ENCODE measurements at places on chromosomes 16 and 17.

- peak; percentile 91 for DNase-seq
Observed at GRCh38 chr17:43846221-43846712, 709 bp upstream of the CD300LG start.

DNA sequence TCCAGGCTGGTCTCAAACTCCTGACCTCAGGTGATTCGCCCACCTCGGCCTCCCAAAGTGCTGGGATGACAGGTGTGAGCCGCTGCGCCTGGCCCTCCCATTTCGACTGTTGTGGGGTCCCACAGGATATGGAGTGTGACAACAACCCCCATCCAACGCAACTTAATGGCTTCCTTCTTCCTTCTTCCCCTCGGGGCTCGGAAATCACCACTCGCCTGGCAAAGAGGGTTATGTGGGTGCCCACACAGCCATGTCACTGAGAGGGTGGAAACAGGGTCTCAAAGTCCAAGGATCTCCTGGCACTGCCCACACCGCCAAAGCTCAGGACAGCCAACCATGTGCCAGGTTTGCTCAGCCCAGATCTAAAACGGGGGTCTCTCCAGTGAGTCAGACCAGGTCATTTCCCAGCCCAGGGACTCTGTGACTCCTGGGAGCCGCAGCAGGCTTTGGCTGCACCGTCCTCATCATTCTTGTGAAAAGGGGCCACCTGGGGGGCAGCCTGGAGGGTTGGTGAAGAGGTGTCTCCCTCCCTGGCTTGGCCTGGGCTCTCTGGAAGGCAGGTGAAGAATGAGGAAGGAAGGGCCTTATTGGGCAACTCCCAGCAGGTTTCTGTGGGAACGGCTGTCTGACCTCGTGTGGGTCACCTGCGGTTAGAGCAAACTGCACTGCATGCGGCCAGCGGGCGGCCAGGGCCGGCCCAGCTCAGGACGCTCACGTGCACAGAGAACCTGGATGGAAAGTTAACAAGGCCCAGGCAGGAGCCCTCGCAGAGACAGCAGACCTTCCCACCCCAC lies 25.3 kb upstream of the LITAF start:
- no peak for DNase-seq

GRCh38 chr16:58299757-58300349 lies 5.0 kb upstream of the PRSS54 start:
- DNase-seq, result no peak

- DNase-seq, result no peak
Observed at GRCh38 chr17:62809656-62810055, 1.5 kb upstream of the MARCHF10 start.

DNA sequence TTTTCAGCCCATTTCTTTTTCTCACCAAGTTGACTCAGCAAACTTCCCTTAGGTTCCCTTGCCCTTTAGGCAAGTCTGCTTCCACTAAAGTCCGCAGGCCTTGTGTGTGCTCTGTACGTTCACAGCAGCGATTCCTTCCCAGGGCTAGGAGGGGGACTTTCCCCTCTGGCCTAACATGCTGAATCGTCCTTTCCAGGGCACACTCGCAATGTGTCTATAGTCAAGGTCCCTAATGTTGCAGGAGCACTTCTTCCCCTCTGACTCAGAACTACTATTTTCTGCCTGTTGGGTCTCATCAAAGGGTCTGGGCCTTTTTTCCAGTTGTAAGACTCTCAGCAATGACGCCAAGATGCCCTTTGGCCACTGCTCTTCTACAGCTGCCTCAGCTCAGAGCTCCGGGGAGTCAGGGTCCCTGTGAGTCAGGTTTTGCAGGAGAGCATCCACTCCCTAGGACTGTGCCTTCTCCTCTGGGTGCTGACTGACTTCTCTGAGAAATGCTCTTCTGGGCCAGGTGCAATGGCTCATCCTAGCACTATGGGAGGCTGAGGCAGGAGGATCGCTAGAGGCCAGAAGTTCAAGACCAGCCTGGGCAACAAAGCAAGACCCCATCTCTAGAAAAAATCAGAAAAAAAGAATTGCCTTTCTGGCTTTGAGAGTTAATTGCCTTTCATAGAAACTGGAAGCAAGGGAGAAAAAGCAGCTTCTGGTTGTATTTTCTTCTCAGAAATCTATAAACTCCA lies 64.4 kb upstream of the TBX2 start:
- DNase-seq, result no peak

GRCh38 chr17:61456688-61457225 lies 4.5 kb downstream of the TBX4 start:
- DNase-seq, result no peak

DNA sequence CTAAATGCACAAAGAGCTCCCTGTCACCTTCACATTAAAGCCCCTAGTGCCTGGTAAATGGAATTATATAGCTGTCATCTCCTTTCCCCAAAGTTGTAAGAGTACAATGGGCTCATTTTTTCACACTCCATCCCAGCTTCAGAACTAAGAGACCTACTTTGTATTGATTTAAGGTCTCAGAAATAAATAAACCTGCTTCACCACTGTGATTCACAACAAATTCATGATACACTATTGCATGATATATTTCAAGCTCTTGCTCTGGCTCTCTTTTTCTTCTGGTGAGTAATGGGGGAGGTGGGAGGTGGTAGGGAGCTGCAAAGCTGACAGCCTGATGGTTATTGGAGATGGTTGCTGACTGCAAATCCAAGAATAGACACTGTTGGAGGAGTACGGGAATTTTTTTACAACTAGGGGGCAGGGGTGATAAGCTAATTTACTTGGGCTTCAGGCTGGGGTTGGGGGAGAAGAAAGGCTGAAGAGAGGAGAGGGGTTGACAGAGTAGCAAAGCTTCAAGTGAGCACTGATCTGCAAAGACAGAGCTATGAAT lies 189.9 kb downstream of the AATF start:
- no peak for DNase-seq

DNA sequence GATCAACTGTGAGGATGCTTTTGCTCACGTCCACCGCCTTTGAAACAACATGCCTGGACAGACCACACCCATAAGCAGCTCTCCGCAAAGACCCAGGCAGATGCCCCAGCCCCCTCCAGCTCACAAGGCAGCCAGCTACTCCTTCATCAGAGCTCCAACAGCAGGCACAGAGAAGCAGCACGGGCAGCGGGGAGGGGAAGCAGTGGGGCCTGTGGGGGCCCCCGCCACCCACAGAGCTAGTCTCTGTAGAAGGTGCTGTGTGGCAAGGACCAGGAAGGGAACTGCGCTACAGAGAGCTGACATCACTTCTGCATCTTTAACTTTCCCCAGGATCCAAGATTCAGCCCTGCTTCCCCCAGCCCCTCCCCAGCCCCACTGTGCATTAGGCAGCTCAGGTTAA lies 10.0 kb upstream of the SCNN1G start:
- DNase-seq, result no peak

DNA sequence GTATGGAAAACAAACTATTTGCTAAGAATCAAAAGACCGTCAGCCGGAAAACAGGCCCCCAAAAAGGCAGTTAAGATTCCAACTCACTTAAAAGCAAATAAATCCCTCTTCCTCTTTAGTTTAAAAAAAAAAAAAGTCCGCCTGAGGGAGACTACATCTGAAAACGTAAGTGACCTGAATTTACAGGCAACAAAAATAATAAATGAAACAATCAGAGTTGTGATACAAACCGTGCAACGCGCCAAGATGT lies 1.1 kb downstream of the KANSL1 start:
- no peak for DNase-seq

GRCh38 chr17:82932518-82933310 lies 92.9 kb upstream of the ZNF750 start:
- no peak for DNase-seq

DNA sequence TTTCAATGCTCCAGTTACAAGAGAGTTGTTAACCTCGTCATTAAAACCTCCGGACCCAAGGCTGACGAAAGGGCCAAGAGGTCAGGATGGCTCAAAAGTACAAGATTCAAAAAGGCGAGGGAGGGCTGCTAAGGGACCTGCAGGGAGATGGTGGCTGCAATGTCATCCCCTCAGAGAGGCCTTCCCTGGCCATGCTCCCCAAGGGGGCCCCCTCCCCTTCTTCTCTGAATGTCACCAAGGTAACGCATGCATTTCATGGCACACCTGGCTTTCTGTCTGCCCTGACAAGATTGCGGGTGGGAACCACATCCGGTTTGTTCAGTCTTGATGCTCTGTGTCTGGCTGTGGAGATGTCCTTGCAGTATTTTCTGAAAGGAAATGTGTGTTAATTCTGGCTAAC lies 89.9 kb downstream of the C16orf78 start:
- no peak for DNase-seq

DNA sequence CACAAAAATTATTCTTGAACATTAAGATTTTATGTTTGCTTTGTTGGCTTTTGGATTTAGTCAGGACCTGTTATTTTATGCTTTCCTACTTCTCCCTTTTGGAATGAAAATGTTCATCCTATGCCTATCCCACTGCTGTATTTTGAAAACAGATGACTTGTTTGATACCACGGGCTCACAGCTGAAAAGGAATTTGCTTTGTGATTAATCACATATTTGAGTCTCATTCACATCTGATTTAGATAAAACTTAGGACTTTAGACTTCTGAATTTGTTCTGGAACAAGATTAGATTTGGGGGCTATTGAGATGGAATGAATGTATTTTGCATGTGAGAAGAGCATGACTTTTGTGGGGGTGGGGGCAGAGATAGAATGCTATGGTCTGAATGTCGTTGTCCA lies 1012.6 kb downstream of the CDH11 start:
- no peak for DNase-seq

- DNase-seq, result no peak
Observed at GRCh38 chr16:9357829-9358228, 266.4 kb downstream of the HAPSTR1 start.

GRCh38 chr17:10161386-10161785 lies 37.0 kb downstream of the GAS7 start:
- no peak for DNase-seq

DNA sequence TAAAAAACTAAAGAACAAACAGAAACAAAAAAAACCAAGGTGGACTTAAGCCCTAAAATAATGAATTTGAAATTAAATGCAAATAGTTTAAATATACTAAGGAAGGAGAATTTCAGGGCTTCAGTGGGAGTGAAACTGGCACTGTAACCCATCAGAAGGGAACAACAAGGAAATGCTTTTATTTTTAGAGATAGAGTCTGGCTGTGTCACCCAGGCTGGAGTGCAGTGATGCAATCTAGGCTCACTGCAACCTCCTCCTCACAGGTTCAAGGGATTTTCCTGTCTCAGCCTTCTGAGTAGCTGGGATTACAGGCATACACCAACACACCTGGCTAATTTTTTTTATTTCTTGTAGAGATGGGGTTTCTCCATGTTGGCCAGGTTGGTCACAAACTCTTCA lies 625.2 kb upstream of the CDH8 start:
- DNase-seq, result no peak

DNA sequence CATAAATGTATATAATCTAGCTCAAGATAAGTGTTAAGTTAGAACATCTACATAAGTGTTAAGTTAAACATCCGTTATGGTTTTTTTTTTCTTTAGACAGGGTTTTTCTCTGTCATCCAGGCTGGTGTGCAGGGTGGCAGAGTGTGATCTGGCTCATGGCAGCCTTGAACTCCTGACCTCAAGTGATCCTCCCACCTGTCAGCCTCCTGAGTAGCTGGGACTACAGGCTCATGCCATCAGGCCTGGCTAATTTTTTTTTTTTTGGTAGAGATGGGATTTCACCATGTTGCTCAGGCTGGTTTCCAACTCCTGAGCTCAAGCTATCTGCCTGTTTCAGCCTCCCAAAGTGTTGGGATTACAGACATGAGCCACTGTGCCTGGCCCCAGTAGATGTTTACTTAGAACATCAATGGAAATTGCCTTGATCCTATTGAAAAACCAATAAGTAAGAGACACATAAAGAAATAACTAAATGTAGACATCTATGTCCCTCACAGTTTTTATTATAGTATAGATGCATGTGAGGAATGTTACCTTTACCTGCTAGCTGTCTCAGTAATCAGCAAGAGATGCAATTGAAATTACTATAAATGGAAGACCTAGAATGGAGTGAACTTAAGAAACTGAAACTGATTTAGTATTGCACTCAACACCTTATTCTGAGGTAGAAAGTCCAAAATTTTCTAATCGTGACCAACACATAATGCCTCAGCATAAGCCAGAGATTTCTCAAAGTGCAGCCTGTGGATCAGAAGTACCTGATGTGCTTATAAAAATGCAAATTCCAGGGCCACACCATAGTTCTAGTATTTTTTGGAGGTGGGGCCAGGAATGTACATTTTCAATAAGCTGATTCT lies 5.5 kb upstream of the FAM20A start:
- DNase-seq, result no peak

DNA sequence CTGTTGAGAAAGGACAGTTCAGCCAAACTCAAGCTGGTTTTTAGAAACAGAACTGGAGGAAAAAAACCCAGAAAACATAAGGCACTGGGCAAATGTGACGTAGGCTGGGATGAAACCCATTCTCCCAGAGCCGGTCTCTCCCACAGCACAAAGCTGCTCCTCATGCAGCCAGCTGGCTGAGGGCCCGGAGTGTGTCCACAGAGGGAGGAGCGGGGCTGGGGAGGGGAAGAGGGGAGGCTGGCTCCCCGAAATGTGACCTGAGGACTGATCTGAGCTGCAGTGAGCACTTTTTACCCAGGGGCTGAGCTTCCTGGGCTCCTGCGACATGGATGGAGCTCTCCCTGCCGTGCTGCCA lies 20.8 kb downstream of the FOXF1 start:
- DNase-seq, result peak; percentile 56

GRCh38 chr17:55168958-55169687 lies 95.6 kb upstream of the HLF start:
- DNase-seq, result no peak
